Lung (tissue), 17 donors: ENCODE measurements at places on chromosomes 4 and X. TPM values are rescaled to one million over a fixed set of nuclear protein-coding genes. Genes with fewer than 3 reads are reported as not detected.

- peaks cover 33% of the 10 kb centered on the region for H3K27me3 ChIP-seq
- H3K4me3 ChIP-seq: no peak overlapping the region
- H3K4me1 ChIP-seq: no peaks in the 10 kb centered on the region
- DNase-seq: peak; percentile 50
Observed at GRCh38 chr4:8847764-8848163, 23.9 kb downstream of the HMX1 start.

ADH6 gene
- 0.43 TPM for total RNA-seq

DNA sequence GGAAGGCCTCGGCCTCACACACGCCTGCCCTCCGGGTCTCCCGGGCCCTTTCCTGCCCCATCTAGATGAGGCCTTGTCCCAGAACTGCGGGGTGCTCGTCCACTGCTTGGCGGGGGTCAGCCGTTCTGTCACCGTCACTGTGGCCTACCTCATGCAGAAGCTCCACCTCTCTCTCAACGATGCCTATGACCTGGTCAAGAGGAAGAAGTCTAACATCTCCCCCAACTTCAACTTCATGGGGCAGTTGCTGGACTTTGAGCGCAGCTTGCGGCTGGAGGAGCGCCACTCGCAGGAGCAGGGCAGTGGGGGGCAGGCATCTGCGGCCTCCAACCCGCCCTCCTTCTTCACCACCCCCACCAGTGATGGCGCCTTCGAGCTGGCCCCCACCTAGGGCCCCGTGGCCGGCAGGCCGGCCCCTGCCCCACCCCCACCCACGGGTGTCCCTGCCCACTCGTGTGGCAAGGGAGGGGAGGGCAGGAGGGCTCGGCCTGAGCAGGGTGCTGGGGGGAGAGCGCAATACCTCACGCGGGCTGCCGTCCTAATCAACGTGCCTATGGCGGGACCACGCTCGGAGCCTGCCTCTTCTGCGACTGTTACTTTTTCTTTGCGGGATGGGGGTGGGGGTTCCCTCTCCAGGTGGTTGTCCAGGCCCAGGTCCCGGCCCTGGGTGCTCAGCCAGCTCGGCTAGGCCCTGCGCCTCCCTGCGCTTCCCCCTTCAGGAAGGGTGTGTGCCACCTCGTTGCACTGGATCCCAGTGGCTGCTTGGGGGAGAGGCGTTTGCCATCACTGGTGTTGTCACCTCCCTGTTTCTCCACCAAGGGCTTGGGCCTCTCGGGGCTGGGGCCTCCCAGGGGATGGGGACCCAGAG is 3.1 kb downstream of the DUSP9 start:
- DNase-seq: no peak
- H3K4me3 ChIP-seq: no peak overlapping the region
- H3K36me3 ChIP-seq: no peaks in the 10 kb centered on the region
- H3K27ac ChIP-seq: no peak overlapping the region

COMMD8 gene
- 14.6 TPM for total RNA-seq

CXCR3 gene
- total RNA-seq: 0.40 TPM

SLITRK4 gene
- 0.52 TPM for total RNA-seq

DNA sequence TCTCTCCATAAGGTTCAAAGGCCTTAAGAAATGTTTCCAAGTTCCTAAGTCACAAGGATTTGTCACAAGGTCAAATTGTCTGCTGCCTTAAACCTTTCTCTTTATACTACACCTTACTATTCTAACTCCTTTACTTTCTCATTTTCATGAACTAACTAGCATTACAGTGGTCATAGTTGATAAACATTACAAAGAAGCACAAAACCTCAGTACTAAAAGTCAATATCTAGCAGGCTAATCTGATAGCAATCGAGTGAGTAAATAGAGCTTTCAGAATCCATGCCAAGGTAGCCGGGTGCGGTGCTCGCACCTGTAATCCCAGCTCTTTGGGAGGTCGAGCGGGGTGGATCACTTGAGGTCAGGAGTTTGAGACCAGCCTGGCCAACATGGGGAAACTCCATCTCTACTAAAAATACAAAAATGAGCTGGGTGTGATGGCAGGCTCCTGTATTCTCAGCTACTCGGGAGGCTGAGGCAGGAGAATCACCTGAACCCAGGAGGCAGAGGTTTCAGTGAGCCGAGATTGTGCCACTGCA is 510.0 kb downstream of the GBA3 start:
- H3K4me1 ChIP-seq: no peaks in the 10 kb centered on the region
- no peak overlapping the region for H3K27ac ChIP-seq
- no peak overlapping the region for H3K4me3 ChIP-seq
- no peaks in the 10 kb centered on the region for H3K27me3 ChIP-seq
- no peak for DNase-seq

DNA sequence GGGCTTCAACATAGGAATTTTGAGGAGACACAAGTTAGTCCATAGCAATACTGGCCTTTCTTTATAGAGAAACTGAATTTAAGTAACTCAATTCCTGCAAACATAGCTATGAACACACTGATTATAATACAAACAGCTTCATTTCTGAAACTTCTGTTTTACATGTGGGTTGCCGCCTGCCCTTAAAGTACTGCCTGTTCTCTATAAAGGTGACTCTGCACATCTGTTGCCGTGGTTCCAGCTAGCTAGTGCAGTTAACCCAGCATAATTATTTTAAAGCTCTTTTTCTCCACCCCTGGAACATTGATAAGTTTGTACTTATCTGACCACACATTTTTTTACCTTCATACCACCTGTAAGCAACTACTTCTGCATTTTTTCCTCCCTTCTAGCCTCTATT is 177.6 kb downstream of the NWD2 start:
- no peak overlapping the region for H3K27ac ChIP-seq
- H3K27me3 ChIP-seq: no peaks in the 10 kb centered on the region
- no peak overlapping the region for H3K4me3 ChIP-seq
- DNase-seq: no peak
- no peaks in the 10 kb centered on the region for H3K4me1 ChIP-seq

DMP1 gene
- total RNA-seq: not detected

DNA sequence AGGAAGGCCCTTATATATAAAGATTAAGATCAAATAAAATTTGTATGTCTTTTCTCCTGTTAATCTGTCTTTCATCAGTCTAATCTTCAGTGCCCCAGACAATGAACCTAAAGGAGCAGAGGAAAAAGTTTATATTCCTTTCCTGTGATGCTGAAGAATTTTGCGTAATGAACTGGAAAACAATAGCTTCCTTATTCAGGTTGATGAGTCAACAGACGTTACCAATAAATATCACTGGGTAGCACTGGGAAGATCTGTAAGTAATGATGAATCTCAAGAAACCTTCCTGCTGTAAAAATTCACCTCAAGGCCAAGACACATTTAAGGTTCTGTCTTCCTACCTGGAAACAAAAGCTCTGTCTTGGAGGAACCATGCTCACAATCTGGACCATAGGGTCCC is 25.5 kb downstream of the CDKN2AIP start:
- no peaks in the 10 kb centered on the region for H3K36me3 ChIP-seq
- DNase-seq: no peak
- no peaks in the 10 kb centered on the region for H3K4me1 ChIP-seq
- no peak overlapping the region for H3K27ac ChIP-seq
- no peaks in the 10 kb centered on the region for H3K27me3 ChIP-seq

- no peak overlapping the region for H3K27ac ChIP-seq
- no peak for DNase-seq
- H3K36me3 ChIP-seq: no peaks in the 10 kb centered on the region
- H3K4me1 ChIP-seq: peaks cover 7% of the 10 kb centered on the region
- H3K27me3 ChIP-seq: no peaks in the 10 kb centered on the region
Observed at GRCh38 chr4:126761947-126762662, 870.7 kb upstream of the INTU start.

UGT2B7 gene
- total RNA-seq: 13.5 TPM

NKX3-2 gene
- not detected for total RNA-seq

GRCh38 chrX:16516232-16516876 is 133.6 kb upstream of the S100G start:
- no peaks in the 10 kb centered on the region for H3K36me3 ChIP-seq
- no peaks in the 10 kb centered on the region for H3K4me1 ChIP-seq
- H3K4me3 ChIP-seq: no peak overlapping the region
- no peak overlapping the region for H3K27ac ChIP-seq
- H3K27me3 ChIP-seq: no peaks in the 10 kb centered on the region

GAB1 gene
- 138 TPM for total RNA-seq

DNA sequence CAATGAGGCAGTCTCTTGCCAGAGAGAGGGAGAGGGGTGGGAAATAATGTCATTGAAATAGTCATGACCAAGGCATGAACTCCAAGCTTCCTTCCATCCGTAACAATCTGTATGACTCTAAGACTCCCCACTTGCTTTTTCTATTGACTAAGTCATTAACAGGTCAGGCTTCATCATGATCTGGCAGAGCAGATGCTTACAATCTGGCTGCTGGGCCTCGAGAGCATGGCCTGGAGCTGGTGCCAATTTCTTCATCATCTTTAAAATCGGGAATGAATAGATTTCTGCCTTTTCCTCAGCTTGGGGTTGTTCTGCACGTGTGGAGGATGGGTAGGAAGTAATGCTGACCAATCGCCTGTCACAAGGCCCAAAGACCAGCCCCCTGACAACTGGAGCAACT is 280.6 kb upstream of the CLNK start:
- no peak for DNase-seq
- H3K36me3 ChIP-seq: no peaks in the 10 kb centered on the region
- no peak overlapping the region for H3K27ac ChIP-seq
- no peaks in the 10 kb centered on the region for H3K4me1 ChIP-seq
- H3K4me3 ChIP-seq: no peak overlapping the region

- no peak overlapping the region for H3K27ac ChIP-seq
- H3K27me3 ChIP-seq: no peaks in the 10 kb centered on the region
- H3K4me1 ChIP-seq: no peaks in the 10 kb centered on the region
- peaks cover 6% of the 10 kb centered on the region for H3K36me3 ChIP-seq
- DNase-seq: no peak
- no peak overlapping the region for H3K4me3 ChIP-seq
Observed at GRCh38 chr4:5823542-5824211, 69.2 kb downstream of the CRMP1 start.

GRCh38 chrX:43068639-43069038 is 290.7 kb upstream of the PPP1R2C start:
- H3K4me1 ChIP-seq: no peaks in the 10 kb centered on the region
- no peak for DNase-seq
- H3K4me3 ChIP-seq: no peak overlapping the region
- no peaks in the 10 kb centered on the region for H3K27me3 ChIP-seq

PDE6B gene
- 16.5 TPM for total RNA-seq

DDX53 gene
- not detected for total RNA-seq

GRCh38 chr4:40547789-40548132 is 81.9 kb downstream of the RBM47 start:
- no peaks in the 10 kb centered on the region for H3K27me3 ChIP-seq
- H3K4me1 ChIP-seq: peaks cover 7% of the 10 kb centered on the region
- H3K27ac ChIP-seq: no peak overlapping the region
- no peak overlapping the region for H3K4me3 ChIP-seq
- H3K36me3 ChIP-seq: no peaks in the 10 kb centered on the region

DNA sequence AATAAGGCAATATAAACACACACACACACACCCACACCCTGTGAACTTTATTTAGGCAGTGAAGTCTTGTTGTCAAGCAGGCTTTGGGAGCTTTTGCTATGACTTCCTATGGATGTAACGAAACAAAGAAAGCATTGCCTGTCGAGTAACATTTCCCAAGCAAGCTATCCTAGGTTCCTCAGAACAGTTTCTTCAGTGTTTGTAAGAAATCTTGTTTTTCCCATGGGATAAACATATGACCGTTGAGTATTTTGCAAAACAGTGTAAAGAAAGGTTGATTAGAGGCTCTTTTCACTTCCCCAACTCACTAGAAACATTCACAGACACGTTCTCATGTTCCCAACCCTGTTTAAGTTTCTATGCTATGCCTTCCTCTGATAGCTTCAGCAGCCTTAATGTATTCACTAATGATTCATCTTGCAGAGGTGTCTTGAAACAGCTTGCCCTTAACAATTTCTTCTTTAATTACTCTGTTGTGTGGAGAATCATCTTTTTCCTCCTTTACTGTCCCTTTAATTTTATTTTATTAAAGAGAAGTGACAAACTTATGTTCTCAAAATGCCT is 1947.1 kb upstream of the TENM3 start:
- no peaks in the 10 kb centered on the region for H3K4me1 ChIP-seq
- H3K27ac ChIP-seq: no peak overlapping the region
- DNase-seq: no peak
- no peaks in the 10 kb centered on the region for H3K36me3 ChIP-seq
- no peak overlapping the region for H3K4me3 ChIP-seq
- H3K27me3 ChIP-seq: no peaks in the 10 kb centered on the region
